ENCODE measurements at places on chromosomes 7 and 10.

- DNase-seq = no peak
Measured at GRCh38 chr10:21174715-21175495, 277.8 kb upstream of the NEBL start.

DNA sequence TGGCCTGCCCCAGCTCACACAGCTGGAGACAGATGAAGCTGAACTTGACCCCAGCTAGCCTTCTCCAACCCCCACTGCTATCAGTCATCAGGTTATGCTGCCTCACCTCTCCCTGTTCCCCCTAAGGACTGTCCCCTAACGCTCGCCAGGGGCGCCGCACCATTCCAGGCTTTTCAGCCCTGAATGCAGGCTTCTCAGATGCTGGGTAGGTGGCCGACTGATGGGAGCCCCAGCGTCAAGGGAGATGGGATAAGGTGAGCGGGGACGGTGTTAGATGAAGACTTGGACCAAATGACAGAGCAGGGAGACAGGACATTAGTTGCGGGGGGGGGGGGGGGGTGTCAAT, 15.8 kb upstream of the OPALIN start:
- DNase-seq = no peak

DNA sequence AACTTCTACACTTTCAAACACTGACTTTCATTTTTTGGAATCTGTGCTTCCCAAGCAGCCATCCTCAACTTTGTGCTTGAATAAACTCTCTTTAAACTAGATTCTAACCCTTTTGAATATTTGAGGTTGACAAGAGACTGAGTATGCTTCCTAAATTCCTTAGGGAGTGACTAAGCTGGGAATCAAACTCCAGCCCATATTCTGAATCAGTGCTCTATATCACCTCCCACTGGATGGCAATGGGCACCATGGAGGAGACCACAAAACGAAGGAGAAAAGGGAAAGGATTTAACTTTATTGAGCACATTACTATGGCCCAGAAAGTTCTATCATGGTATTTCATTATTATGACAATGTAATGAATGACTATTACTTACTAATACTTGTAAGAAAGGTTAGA, 17.2 kb upstream of the SLC26A4 start:
- DNase-seq = no peak

GRCh38 chr7:98251231-98251600, 816 bp downstream of the TECPR1 start:
- peak; percentile 39 for DNase-seq

GRCh38 chr10:48541144-48541795, 63.6 kb downstream of the ARHGAP22 start:
- no peak for DNase-seq

- no peak for DNase-seq
Measured at GRCh38 chr10:131804551-131805295, 96.1 kb upstream of the PPP2R2D start.

DNA sequence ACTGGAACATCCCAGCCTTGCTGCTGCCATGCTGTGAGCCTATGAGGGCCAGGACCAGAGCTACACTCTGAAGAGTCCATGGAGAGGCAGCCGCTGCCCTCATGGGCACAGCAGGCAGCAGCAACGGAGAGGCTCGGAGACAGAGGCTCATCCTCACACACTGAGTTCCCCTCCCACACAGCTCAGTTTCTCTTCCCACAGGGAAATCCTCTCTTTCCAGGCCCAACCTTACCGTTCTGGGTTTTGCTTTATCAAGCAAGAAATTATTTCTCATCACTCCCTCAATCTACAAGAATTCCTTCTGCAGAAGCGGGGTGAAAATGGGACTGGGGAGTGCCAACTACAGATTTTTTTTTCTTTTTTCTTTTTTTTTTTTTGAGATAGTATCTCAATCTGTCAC, 36.6 kb downstream of the GOLGA7B start:
- DNase-seq = no peak

DNA sequence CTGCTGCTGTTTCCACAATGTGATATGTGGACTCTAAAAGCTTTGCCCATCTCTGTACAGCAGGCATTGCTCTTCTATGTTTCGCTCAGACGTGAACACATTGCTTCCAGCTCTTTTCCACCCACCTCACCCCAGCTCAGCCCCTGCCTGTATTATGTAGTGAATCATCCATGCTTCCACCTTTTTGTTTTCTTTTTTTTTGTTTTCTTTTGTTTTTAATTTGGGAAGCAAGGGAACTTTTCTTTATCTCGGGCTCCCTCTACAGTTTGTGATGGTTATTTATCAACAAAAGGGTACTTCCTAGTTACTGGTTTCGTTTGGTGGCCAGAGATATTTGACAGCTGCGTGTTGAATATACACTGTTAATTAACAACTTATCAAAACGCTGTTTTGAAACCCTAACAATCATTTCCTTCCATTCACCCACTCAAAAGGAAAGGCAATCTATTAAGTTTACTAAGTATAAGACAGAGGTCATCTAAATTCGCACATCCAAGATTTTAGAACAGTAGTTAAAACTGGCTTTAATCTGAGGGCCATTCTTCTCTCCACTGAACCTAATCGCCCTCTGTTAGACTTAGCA, 127.9 kb upstream of the STK17A start:
- no peak for DNase-seq

- DNase-seq = no peak
Measured at GRCh38 chr7:132866144-132866531, 215.8 kb downstream of the CHCHD3 start.

DNA sequence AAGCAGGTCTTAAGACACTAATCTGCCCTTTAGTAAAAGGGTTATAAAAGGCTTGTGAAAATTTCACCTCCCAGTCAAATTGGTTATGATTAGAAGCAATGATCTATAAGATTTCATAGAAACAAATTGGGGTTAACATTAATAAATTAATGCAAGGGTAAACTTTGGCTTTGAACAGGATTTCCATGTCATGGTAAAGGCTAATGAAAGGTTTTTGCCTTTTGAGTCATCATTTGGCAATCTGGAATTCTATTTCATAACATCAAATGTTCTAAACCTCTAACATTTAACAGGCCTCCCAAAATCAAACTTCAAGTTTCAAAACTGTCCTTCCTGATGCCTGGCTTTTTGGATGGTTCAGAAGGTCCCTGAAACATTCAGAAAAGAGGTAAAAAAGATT, 62.4 kb downstream of the COA1 start:
- DNase-seq = no peak

GRCh38 chr7:128383776-128384175, 22.3 kb upstream of the PRRT4 start:
- no peak for DNase-seq

- DNase-seq = peak; percentile 48
Measured at GRCh38 chr10:103592186-103593021, 98.9 kb downstream of the NEURL1 start.

- DNase-seq = no peak
Measured at GRCh38 chr10:59829601-59830000, 76.3 kb upstream of the MRLN start.

DNA sequence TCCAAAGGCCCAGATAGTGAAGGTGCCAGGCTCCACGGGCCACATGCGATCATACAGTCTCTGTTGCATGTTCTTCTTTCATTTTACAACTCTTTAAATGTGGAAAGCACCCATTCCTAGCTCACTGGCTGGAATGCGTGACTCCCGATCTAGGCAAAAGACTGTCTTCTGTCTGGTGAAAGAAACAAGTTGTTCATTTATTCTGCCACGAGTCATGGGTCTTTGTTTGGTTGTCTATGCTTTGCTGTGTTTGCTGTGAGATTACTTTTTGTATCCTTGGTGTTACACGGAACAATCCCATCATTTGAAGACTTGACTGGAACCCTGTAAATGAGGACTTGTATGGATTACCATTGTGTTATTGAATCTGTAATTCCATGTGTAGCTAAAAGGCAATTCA, 41.9 kb downstream of the NPVF start:
- no peak for DNase-seq

DNA sequence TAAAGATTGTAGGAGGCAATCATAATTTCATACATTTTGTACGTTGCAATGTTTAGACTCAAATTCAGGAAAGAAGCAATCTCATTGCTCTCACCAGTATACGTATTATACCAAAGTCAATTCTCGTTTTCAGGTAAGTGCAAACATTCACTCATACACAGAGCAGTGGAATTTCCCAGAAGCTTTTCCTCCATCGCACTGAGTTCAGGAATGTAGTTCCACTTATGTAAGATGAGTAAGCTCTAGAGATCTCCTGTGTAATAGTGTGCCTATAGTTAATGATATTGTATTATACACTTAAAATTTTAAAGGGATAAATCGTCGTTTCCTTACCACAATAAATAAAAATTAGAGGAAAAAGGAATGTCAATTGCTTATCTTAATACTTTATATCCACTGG, 470.8 kb upstream of the KCND2 start:
- no peak for DNase-seq
